Right lung (tissue), 10 donors: ENCODE measurements at places on chromosomes 13 and 19.

DNA sequence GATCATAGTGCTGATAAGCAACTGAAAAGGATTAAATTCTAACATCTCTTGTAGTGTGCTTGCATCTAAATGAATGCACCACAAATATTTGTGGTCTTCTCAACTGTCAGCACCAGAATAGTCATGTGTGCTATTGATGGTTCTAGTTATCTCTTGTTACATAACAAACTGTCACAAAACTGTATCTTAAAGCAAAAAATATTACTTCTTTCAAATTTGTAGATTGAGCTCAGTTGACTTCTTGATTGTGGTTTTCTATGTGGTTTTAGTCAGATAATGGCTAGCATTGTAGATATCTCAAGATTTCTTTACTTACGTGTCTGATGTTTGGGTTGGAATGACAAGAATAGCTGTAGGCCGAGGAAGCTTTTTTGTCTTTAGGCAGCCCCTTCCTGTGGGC is 431.3 kb downstream of the SLITRK6 start:
- DNase-seq, result no peak

GRCh38 chr19:2856457-2857050 is 10.6 kb upstream of the ZNF556 start:
- no peak for DNase-seq

DNA sequence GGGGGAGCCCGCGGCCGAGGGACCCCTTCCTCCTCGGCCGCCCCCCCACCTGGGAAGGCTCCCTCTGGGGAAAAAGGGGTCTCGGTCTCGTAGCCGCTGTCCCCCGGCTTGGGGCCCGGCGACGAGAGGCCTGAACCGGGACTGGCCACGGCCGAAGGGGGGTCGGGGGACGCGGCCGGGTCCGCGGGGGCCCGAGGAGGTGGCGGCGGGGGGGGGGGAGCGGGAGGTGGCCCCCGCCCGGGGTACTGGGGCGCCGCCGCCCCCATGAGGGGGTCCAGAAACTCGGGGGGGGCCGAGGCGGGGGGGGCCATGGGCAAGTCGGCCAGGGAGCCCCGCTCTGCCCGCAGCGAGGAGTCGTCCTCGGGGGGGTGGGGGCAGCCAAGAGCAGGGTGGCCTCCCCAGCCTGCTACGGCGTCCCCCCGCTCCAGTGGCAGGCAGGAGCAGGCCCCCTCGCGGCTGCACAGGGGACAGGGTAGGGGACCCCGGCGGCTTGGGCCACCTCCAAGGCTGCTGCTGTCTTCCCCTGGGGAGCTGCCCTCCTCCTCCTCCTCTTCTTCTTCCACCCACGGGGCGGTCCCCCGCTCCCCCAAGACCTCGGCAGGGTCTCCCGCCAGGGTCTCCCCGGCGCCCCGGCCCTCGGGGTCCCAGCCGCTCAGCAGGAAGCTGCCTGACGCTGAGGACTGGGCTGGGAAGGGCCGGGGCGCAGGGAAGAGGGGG is 12.9 kb downstream of the LMTK3 start:
- no peak for DNase-seq

- peak; percentile 26 for DNase-seq
Measured at GRCh38 chr13:50712456-50712855, 131.0 kb downstream of the DLEU7 start.

GRCh38 chr13:46184277-46184699 is 2.3 kb upstream of the LCP1 start:
- DNase-seq, result no peak

DNA sequence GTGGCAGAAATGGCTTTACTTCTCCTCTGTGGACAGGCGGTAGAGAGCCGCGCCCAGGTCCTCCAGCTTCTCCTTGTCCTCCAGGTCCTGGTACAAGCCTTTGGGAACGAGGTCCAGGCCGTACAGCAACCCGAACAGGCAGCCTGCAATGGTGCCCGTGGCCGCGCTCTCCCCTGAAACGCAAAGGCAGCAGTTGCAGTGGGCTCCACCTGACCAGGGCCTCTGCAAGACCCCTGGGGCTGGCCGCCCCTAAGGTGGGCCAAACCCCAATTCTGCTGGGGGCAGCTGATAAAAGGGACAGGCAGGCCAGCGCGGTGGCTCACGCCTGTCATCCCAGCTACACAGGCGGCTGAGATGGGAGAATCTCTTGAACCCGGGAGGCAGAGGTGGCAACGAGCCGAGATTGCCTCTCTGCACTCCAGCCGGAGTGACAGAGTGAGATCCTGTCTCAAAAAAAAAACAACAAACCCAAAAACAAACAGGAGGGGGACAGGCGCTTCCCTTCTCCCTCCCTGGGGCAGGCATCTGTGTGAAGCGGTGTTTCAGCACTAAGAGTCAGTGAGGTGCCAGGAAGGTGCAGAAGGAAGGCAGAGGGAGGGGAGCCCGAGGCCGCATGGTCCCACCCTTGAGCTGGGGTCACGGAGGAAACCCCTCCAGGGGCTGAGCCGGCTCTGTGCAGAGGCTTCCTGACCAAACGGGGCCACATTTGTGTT is 30.3 kb downstream of the ADPRHL1 start:
- no peak for DNase-seq
